ENCODE measurements at places on chromosomes 6 and 20. TPM values are rescaled to one million over a fixed set of nuclear protein-coding genes. Genes with fewer than 3 reads are reported as not detected.
A peak's percentile ranks its signal among the peaks of the same experiment; 100 is the strongest.

The SLC26A8 gene
- 1.5 TPM for total RNA-seq

The MED20 gene
- 26.9 TPM for total RNA-seq

The REM1 gene
- total RNA-seq, result 2.3 TPM

The VWA7 gene
- 5.0 TPM for total RNA-seq

DNA sequence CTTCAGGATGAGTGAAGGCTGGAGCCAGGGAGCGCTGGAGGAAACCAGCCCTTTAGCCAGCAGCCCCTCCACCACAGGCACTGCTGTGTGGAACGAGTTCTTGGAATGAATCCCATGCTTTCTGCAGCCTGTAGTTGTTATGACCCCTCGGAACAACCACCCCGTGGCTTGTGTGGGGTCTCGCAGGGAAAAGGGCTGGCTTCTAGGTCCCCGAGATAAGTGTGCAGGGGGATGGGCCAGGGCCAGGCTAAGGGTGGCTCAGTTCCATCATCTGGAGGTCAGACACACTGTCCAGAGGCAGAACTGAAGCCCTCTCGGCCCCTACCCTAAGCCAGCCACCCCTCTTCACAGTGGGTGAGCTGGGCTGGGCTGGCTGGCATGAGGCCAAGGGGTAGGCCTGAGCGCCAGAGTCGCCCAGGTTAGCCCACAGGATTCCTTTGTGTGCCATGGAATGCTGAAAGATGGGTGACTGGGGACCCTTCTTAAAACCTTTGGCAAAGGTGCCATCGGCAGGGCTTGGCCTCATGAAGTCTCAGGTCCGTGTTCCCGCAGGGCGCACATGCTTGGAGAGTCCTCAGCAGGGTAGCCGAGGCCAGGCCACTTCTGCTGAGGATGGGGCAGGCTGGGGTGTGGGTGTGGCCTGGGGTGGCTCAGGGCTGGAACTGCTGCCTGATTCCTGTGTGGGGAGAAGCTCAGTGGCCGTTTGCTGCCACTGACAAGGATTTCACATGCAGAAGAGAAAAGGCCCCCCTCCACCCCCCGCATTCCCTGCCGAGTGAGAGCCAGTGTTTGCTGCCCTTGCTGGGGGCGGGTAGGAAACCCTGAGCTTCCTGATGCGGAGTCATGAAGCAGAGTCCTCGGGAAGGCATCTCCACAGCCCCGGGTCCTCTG is 24.6 kb downstream of the SPATA2 start:
- H3K27ac ChIP-seq, result no peak overlapping the region
- DNase-seq, result no peak
- peaks cover 26% of the 10 kb centered on the region for H3K4me1 ChIP-seq
- H3K27me3 ChIP-seq, result no peaks in the 10 kb centered on the region
- no peaks in the 10 kb centered on the region for H3K36me3 ChIP-seq

GRCh38 chr6:49979584-49979983 is 10.2 kb upstream of the DEFB113 start:
- no peak for DNase-seq
- no peaks in the 10 kb centered on the region for H3K36me3 ChIP-seq
- H3K4me1 ChIP-seq, result no peaks in the 10 kb centered on the region
- H3K27ac ChIP-seq, result no peak overlapping the region
- no peak overlapping the region for H3K4me3 ChIP-seq

DNA sequence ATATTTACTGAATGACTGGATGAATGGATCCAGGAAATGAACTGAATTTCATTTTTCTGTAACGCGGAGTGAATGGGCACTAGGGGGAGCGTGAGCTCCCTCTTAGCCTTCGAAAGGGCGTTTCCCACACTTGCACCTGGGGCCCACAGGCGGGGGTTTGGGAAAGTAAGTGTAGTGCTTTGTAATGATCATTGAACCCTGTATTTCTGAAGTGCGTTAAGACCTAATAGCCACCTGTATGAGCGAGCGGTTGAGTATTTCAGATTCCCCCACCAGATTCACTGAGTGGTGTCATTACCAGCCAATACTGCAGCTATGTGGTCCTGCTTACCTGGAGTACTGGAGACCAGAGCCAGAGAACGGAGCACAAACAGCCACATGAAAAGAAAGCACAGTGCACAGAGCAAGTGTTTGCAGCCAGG is 10.5 kb downstream of the SYTL3 start:
- H3K27ac ChIP-seq, result no peak overlapping the region
- H3K4me3 ChIP-seq, result no peak overlapping the region
- DNase-seq, result no peak
- peaks cover 54% of the 10 kb centered on the region for H3K4me1 ChIP-seq

DNA sequence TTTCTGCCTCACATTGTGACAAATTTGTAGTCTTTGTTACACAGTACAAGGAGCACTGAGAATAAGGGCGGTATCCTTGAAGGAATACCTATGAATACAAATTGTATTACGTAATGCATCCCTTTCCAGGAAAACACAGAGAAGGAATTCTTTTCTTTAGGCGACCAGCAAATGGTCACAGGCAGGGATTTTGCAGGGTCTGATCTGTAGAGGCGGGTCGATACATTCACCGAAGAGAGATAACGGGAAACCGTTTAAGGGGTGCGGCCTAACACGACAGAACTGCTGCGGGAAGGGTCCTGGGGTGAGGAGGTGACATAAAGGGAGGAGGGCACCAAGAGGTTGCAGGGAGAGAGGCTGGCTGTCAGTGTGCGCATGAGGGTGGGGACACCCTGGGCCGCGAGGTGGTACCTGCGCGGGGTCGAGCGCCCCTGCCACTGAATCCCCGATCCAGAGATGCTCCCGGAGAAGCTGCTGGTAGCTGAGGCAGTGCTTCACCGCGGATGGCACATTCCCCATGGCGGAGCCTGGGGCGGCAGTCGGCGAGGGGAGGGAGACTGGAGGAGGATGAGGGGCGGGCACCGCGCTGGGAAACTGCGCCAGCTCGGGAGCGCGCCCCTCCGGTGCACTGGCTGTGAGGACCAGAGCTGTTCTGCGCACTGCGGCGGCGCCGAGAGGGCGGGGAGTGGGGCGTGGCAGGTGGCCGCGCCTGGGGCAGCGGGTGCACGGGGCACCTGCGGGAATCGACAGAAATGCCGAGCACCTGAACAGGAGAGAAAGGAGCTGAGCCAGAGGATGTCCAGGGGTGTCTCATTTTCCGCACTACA is at the start of gene HMGCLL1:
TSS of gene HMGCLL1 (minus strand) at position 656 of the 827 bp plus-strand sequence. CDS start at position 519, 137 bp downstream.
- peak within 1 kb of the TSS; percentile 38 for H3K4me3 ChIP-seq
- H3K27ac ChIP-seq, result no peak within 1 kb of the TSS
- no peaks in the 10 kb centered on the region for H3K27me3 ChIP-seq
- DNase-seq, result peak; percentile 82
- no peaks in the 10 kb centered on the region for H3K36me3 ChIP-seq

DNA sequence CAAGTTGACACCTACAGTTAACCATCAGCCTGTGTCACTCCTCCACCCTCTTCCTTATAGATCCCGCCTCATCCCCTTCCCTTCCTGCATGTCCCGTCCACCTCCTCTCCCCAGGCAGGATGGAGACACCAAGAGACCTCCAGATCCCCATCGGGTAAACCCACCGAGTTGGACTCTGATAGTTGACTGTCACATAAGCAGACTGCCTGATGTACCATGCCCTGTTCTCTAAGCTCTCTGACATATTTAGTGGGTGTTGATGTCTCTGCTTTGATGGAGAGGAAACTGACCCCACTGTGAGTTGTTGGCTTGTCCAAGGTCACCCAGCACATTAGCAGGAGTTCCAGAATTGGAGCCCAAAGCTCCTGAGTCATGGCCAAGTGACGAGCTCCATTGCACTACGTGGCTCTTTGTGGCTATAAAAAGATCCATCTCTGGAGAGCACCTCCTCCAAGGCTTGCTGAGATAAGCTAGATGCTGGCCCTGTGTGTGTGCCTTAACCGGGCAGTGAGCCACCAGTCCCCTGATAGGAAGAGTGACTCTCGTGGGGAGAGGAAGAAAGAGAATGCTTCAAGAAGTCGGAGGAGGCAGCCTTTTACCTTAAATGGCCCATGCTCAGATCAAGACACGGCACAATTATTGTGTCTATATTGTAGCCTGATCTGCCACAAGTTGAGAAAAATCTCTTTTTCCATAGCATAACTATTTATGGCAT is 236.0 kb upstream of the ECI2 start:
- DNase-seq, result no peak
- H3K27ac ChIP-seq, result no peak overlapping the region
- H3K27me3 ChIP-seq, result no peaks in the 10 kb centered on the region
- H3K36me3 ChIP-seq, result no peaks in the 10 kb centered on the region

GRCh38 chr6:165227644-165228329 is 81.6 kb downstream of the C6orf118 start:
- H3K4me1 ChIP-seq, result no peaks in the 10 kb centered on the region
- no peaks in the 10 kb centered on the region for H3K27me3 ChIP-seq
- H3K4me3 ChIP-seq, result no peak overlapping the region

DNA sequence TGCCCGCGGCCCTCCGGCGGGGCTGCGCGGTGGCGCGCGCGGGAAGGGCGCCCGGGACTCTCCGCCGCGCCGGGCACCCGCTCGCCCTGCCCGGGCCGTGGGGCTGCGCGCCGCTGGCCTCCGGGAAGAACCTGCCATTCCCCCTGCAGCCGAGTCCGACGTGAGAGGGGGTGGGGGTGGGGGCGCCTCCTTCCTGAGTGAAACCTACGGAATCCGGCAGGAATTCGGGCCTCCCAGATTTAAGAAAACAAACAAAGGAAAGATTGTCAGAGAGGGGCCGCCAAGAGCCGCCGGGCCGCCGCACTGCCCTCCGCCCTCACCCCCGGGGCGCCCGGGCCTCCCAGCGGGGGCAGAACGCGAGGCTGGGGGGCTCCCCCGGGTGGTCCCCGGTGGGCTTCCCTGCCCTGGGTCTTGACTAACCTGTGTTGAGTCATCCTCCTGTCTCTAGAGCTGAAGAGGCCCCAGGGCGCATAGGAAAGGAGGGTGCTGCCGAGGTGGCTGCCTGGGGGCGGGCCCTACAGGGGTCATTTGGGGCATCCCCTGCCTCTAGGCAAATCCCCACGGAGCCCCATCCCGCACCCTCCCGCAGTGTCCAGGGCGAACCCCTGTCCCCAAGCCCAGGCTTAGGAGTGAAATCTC is 42.2 kb upstream of the FOXP4 start:
- H3K4me1 ChIP-seq, result peaks cover 30% of the 10 kb centered on the region
- H3K27ac ChIP-seq, result no peak overlapping the region
- peaks cover 85% of the 10 kb centered on the region for H3K27me3 ChIP-seq
- peak overlapping the region; percentile 22 for H3K4me3 ChIP-seq

DNA sequence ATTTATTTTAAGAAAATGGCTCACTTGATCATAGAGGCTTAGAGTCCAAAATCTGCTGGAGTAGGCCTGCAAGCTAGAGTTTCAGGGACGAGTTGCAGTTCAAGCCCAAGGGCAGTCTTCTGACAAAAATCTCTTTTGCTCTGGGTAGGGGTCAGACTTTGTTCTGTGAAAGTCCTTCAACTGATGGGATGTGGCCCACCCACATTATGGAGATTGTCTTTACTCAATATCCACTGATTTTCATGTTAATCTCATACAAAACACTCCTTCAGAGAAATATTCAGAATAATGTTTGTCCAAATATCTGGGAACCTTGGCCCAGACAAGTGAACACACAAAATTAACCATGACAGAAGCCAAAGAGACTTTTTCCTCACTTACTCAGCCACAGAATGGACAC is 98.6 kb upstream of the RSPO3 start:
- no peaks in the 10 kb centered on the region for H3K36me3 ChIP-seq
- no peak overlapping the region for H3K27ac ChIP-seq
- no peaks in the 10 kb centered on the region for H3K27me3 ChIP-seq
- no peaks in the 10 kb centered on the region for H3K4me1 ChIP-seq

DNA sequence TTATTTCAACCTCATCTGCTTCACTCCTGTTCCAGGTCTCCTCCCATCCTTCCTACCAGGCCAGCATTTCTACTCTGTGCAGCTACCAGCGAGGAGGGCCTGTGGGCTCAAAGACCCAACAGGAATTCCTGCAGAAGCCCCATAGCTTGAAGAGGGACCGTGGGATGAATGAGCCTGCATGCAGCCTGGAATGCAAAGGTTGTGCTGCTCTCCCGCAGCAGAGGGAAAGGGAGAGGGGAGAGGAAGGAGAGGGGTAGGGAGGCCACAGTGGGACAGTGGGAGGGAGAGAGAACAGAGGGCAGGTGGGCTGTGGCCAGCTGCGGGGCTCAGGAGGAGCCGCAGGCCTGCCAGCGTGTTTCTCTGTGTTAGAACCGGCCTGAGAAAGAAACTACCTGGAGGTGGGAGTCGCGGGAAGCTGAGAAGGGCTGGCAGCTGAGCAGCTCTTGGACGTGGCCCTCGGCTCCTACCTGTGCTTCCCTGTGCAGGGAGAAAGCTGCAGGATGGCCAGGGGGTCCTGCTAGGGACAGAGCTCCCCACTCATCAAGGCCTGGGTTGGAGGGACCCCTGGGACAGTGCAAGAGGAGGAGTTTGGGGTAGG is 66.1 kb upstream of the MLN start:
- no peaks in the 10 kb centered on the region for H3K27me3 ChIP-seq
- H3K4me3 ChIP-seq, result no peak overlapping the region
- no peaks in the 10 kb centered on the region for H3K36me3 ChIP-seq
- no peaks in the 10 kb centered on the region for H3K4me1 ChIP-seq

DNA sequence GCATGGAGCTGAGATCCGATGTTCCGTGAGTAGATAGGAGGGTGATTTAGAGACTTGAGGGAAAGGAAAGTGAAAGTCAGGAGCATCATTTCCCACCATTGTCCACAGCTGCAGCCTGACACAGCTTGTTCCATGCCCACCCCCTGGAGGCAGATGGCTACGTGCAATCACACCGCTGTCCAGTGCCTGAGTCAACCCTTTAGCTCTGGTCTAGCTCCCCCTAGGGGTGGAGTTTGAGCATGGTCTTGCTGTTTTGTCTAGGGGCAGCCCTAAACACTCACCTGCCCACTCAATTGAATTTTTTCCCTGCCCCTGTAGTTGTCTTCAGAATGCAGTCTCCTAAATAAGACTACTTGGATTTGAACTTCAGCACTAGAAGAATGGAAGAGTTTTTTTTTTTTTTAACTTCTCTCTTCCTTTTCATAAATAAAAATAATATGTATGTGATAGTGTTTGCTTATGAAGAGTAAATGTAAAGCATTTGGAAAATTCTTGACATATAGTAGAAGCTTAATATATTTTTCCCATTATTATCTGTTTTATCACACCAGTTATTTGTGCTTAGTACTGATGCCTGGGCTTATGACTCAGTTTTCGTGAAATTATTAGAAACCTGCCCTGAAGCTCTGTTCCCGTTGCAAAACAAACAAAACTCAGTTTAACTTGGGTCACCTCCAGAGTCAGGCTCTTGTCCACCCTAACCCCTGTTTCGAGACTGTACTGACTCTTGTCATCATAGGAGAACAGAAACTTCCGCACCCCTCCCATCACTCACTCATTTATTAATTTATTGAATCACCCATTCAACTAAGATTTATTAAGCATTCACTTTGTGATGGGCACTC is 814.8 kb downstream of the MAFB start:
- H3K36me3 ChIP-seq, result no peaks in the 10 kb centered on the region
- H3K4me3 ChIP-seq, result no peak overlapping the region
- no peak for DNase-seq

GRCh38 chr6:4256969-4257368 is 121.6 kb upstream of the ECI2 start:
- H3K36me3 ChIP-seq, result no peaks in the 10 kb centered on the region
- peaks cover 9% of the 10 kb centered on the region for H3K4me1 ChIP-seq
- H3K27me3 ChIP-seq, result no peaks in the 10 kb centered on the region
- H3K4me3 ChIP-seq, result no peak overlapping the region

GRCh38 chr6:113178349-113178748 is 678.8 kb upstream of the MARCKS start:
- no peak for DNase-seq
- H3K36me3 ChIP-seq, result no peaks in the 10 kb centered on the region
- H3K27ac ChIP-seq, result no peak overlapping the region
- H3K27me3 ChIP-seq, result no peaks in the 10 kb centered on the region
- H3K4me1 ChIP-seq, result no peaks in the 10 kb centered on the region

Data from left lung (tissue), 14 donors.